ENCODE measurements at places on chromosomes 12 and 14.

- DNase-seq, result no peak
These were observed 69.7 kb downstream of the TTC9 start for GRCh38 chr14:70711451-70711850.

DNA sequence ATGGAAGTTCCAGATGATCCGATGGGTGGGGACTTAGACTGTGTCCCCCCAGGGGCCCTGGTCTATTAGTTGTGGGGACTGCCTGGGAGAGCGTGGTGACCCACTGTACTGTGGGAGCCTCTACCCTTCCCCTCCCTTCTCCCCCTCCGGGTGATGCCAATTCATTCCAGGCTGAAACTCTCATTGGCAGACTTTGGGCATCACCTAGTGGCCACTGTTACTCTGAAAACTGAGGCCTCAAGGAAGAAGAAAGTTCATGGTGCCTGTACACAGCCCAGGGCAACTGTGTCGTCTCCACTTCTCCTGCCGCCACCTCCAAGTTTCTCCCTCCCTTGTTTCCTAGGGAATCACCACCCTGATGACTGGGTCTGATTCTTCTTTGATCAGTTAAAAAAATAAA, 173.6 kb upstream of the ALG10B start:
- no peak for DNase-seq

GRCh38 chr14:88791629-88792472, 902 bp downstream of the EML5 start:
- no peak for DNase-seq

GRCh38 chr12:106498056-106498455, 84.7 kb upstream of the RFX4 start:
- DNase-seq, result no peak

DNA sequence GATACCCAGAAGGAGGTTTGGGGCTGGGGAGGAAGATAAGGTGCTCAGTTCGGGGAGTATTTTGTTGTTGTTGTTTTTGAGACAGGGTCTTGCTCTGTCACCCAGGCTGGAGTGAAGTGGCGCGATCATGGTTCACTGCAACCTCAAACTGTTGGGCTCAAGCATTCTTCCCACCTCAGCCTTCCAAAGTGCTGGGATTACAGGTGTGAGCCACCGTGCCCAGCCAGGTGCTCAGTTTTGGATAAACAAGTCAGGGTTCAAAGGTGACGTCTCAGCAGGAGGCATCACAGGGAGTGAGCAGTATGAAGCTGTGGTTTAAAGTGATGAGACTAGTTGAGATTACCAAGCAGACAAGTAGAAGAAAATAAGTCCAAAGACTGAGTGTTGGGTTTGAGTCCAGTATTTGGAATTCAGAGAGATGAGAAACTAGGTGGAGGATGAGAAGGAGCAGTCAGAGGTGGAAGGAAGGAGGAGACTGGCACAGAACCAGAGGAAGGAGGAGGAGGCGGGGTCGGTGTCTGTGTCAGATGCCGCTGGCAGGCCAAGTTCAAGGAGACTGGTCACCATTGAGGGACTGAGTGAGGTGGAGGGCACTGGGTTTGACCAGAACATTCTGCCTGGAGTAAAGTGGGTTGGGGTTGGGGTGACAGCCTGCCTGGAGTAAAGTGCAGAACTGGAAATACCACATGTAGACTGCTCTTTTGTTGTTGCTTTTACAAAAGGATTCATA, 16.1 kb downstream of the SLC35E3 start:
- no peak for DNase-seq

DNA sequence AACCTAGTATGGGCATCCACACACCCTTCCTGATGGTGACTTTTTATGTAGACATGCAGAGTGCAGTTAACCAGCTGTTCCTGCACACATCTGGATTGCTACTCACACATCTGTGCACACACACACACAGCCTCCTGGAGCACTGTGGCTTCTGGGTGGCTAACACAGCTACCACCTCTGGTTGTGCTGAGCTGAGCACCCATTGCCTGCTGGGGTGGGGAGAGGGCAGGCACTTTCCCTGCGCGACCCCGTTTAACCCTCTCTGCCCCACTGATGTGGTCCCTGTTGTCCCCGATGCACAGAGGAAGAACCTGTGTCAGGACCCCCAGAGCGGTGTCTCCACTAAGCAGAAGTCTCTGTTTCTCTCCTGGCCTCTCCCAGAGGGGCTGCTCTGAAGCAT, 14.4 kb upstream of the SERPINA3 start:
- no peak for DNase-seq

DNA sequence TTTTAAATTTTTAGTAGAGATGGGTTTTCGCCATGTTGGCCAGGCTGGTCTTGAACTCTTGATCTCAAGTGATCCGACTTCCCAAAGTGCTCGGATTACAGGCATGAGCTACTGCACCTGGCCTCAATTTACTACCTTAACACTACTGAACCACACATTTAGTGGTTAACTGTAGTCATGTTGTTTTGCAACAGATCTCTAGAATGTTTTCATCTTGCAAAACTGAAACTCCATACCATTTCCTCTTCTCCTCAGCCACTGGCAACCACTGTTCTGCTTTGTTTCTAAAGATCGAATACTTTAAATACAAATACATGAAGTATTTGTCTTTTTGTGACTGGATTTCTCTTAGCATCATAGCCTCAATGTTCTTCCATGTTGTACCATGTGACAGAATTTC, 15.4 kb upstream of the SMCO2 start:
- DNase-seq, result no peak

- DNase-seq, result no peak
These were observed 6.4 kb downstream of the GPRC5D start for GRCh38 chr12:12945591-12945990.

DNA sequence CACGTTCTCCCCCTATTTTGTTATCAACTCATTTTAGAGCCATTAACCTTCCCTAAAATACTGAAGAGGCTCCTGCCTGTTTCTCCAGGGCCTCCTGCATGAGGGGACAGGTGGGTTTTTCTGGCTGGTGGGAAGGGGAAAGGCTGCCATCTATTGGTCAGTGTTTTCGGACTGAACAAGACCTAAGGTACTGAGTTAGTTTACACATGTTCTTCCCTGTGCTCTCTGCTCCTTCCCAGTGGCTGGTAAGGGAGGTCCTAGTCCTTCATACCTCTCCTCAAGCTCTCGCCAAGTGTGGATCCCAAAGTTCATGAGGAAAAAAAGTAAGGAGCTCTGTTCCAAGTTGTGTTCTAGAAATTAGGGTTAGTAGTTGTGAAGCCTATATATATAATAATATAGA, 357.5 kb downstream of the FSCB start:
- no peak for DNase-seq

GRCh38 chr12:6323340-6323994, 13.0 kb downstream of the PLEKHG6 start:
- DNase-seq, result peak; percentile 30

- DNase-seq, result no peak
These were observed 41.4 kb upstream of the NINJ2 start for GRCh38 chr12:704516-705242.

DNA sequence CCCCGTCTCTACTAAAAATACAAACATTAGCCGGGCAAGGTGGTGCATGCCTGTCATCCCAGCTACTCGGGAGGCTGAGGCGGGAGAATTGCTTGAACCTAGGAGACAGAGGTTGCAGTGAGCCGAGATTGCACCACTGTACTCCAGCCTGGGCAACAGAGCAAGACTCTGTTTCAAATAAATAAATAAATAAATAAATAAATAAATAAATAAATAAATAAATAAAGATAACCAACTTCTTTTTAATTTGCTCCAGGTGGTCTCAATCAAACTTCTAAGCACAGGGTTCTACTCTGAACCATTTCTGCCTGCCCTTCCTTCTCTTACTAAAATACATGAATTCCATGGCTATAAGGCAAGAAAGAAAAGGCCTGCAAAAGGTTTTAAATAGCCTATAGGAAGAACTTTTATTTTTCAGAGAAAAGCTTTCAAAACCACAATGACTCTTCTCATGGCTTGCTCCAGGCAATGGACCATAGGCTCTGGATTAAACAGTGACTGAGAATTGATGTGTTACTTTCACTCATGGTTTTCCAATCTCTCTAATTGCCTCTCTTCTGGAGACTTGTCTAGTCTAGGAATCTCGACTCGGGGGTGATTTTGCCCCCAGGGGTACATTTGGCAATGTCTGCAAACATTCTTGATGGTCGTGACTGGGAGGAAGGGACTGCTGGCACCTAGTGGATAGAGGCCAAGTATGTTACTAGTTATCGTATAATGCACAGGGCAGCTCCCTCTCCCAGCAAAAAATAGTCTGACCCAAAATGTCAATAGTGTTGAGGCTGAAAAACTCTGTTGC, 14.4 kb downstream of the IGF1 start:
- no peak for DNase-seq

DNA sequence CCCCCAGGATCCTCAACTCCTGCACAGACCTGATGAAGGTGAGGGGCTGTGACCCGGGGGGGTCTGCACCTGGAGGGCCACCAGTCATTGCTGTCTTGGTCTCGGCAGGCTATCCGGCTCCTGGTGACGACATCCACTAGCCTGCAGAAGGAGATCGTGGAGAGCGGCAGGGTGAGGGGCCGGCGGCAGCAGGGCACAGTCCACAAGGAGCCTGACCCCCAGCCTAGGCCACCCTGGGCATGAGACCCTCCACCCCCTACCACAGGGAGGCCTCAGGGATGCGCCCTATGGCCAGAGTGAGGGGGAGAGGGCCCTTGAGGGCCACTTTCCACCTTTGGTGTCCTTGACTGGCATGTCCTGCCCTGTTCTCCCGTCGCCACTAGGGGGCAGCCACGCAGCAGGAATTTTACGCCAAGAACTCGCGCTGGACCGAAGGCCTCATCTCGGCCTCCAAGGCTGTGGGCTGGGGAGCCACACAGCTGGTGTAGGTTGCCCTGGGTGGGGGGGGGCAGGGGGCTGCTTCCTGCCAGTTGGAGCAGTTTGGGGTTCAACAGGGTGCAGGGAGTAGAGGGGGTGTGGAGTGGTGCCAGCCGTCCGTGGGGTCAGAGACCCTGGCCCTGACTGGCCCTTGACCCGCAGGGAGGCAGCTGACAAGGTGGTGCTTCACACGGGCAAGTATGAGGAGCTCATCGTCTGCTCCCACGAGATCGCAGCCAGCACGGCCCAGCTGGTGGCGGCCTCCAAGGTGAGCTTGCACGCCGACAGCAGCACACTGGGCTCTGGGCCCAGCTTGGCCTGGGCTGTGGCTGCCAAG, 25.0 kb downstream of the HIP1R start:
- peak; percentile 85 for DNase-seq

GRCh38 chr12:38872561-38872960, 32.8 kb downstream of the CPNE8 start:
- DNase-seq, result no peak

DNA sequence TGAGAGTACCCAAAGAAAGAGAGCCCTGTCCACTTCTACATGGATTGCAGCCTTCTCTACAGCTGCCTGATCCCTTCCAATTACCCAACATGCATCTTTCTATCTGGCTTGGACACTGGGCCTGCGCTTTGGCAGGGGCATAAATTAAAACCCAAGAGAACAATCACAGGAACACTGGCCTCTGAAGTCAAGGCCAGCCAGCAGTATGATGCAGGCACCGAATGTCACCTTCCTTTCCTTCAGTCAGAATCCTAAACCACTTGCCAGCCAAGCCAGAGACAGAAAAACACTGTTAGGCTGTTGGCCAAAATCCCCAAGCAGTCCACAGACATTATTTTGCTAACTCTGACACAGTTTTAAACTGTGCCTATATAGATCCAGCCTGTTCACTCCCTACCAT, 113.7 kb downstream of the DUSP6 start:
- DNase-seq, result no peak

DNA sequence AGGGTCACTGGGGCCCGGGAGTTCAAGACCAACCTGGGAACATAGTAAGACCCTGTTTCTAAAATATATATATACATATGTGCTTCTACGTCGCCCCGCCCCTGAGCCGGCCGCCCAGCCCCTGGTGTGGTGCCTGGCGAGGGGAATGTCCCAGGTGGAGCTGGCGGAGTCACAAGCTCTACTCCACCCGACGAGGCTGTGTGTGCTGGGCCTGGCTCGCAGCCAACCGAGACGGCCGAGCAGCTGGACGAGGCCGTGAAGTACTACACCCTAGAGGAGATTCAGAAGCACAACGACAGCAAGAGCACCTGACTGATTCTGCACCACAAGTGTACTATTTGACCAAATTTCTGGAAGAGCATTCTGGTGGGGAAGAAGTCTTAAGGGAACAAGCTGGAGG, 22.1 kb upstream of the ITPK1 start:
- no peak for DNase-seq

DNA sequence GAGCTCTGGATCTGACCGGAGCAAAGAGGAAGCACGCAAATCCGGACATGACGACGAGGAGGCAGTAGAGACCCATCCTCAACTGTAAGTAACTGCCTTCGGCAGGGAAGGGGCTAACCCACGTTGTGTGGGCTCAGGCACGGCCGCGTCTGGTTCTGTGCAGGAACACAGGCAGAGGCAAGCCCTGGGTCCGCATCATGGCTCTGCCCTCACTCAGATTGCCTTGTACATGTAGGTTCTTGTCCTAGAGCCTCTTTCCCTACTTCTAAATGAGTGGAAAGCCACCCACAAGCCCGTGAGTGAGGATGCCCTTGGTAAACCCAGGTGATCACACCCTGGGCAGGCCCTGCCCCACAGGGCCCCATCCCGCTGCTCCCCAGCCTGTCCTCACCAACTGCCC, 8.9 kb upstream of the RPLP0 start:
- DNase-seq, result no peak

GRCh38 chr14:96634481-96634880, 132.3 kb downstream of the PAPOLA start:
- no peak for DNase-seq

GRCh38 chr12:100698518-100698917, 96.1 kb upstream of the ANO4 start:
- DNase-seq, result no peak

DNA sequence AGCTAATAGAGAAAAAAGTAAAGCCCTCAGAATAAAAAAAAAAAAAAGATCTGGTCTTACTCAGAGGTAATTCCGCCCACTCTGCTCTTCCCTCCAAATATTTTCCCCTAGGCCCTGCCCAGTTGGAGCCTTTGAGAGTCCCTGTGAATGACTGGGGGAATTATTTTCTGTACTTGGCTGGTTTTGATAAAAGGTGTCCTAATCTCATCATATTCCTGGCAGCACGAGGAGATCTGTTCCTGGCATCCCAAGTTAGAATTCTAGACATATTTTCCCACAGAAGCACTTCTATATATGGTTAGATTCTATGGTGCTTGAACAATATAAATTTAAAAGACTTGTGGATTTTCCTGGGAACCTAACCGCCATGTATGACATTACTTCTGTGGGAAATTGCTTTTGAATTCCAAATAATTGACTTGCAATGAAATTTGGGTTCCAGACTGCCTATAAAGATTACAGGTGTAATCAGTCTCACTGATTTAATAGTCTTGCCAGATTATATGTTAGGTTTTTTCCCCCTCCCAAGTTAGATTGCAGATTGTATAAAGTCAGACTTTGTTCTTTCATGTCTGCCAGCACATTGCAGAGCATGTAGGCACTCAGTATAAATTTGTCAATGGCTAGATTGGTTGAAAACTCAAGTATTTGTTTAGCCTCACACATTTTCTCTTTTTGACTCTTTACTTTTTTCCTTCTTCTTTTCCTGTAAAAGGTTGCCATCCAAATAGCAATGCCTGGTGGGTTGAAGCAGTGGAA, 12.3 kb downstream of the GPX2 start:
- DNase-seq, result no peak

GRCh38 chr14:105374389-105374788, 23.9 kb upstream of the TEX22 start:
- no peak for DNase-seq

- no peak for DNase-seq
These were observed 279.3 kb downstream of the NPAS3 start for GRCh38 chr14:33218026-33218425.
